ENCODE measurements at places on chromosomes 12 and 14.

- peak; percentile 33 for DNase-seq
Observed at GRCh38 chr14:90521084-90521929, 124.5 kb downstream of the CALM1 start.

GRCh38 chr14:34883954-34884353 lies 8.8 kb upstream of the BAZ1A start:
- DNase-seq, result no peak

- no peak for DNase-seq
Observed at GRCh38 chr12:3732901-3733300, 20.0 kb downstream of the CRACR2A start.

DNA sequence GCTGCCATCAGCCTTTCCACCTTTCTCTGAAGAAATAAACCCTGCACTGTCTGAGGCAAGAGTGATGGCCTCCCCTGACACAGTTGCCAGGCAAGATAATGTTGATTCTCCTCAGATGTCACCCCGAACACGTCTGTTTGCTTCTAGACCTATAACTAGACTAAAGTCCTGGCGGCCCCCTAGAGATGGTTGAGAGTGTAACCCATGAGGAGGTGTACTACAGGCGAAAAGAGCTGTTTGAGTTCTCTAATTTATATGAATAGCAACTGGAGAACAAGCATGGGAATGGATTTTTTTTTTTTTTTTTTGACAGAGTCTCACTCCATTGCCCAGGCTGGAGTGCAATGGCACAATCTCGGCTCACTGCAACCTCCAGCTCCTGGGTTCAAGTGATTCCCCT lies 33.0 kb upstream of the ATF7IP start:
- DNase-seq, result no peak

DNA sequence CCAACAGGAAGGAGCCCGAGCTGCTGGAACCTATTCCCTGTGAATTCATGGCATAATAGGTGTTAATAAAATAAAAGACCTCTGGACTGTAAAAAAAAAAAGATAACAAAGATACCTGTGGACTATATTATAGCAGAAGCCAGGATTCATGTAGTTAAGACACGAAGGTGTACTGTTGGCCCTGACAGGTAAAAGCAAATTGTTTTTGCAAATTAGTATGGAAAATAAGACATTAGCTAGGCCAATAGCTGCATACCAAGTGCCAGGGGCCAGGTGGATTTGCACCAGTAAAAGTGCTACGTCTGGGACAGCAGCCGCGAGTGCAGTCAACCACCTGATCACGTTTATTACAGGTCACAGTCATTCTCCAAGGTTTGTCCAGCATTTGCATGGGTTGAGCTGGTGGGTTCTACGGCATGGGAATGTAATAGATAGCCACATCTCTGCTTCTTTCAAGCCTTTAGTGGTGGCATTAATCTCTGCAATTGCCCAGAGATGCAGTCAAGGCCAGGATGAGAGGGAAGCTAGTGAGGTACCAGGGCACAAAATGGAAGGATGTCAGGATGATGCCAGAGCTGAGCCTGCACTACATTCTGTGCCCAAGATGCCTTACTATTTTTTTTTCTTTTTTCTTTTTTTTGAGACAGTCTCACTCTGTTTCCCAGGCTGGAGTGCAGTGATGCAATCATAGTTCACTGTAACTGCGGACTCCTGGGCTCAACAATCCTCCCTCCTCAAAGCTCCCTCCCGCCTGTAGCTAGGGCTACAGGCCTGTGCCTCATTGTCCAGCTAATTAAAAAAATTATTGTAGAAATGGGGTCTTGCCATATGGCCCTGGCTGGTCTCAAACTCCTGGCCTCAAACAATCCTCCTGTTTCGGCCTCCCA lies 26.3 kb downstream of the TNFAIP2 start:
- no peak for DNase-seq

GRCh38 chr14:80522411-80522810 lies 311.1 kb upstream of the DIO2 start:
- DNase-seq, result no peak

- DNase-seq, result peak; percentile 59
Observed at GRCh38 chr12:70443062-70443673, 77.1 kb downstream of the KCNMB4 start.

- peak; percentile 15 for DNase-seq
Observed at GRCh38 chr14:72888636-72889201, 5.2 kb downstream of the DPF3 start.

GRCh38 chr14:103703433-103704385 lies 11.5 kb downstream of the XRCC3 start:
- no peak for DNase-seq

DNA sequence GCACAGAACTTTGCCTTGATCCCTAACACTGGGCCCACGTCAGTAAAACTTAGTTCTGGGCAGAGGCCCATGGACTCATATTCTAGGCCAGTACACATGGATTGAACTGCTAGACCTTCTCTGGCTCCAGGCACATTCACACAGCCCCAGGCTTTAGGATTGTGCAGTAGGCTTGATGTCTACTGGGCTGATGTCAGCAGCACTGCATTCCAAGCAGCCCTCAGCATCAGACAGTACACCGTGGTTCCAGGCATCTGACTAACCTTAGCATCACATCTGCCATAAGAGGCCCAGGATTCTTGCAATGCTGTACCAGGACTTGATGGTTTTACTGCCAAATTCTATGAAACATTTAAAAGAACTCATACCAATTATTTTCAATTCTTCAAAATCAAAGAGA lies 301.9 kb downstream of the CCER1 start:
- DNase-seq, result peak; percentile 47

DNA sequence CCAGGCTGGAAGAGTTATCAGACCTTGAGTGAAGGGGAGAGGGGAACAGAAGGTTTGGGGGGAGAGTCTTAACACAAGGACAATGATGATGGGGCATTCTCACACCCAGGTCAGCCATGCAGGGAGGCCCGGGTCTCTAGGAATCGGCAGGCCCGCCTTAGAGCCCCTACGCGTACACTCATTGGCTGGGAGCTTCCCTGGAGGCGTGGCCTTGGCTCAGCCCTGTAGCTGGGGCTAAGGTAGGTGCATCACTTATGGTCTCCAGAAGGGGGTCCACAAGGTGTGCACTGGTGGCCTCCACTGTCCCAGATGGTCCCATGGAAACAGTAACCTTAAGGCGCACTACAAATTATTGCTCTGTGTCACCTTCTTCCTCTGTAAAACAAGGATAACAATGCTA lies 660.1 kb downstream of the MED13L start:
- DNase-seq, result no peak

All from fibroblast of skin of right biceps (primary cell).